Psoas muscle (tissue), 8 donors: ENCODE measurements at places on chromosomes 3 and 15. TPM values are rescaled to one million over a fixed set of nuclear protein-coding genes. Genes with fewer than 3 reads are reported as not detected.

GRCh38 chr3:4898454-4899313, 80.6 kb upstream of the BHLHE40 start:
- no peak for DNase-seq

Gene FGD5
- 3.8 TPM for polyA plus RNA-seq

DNA sequence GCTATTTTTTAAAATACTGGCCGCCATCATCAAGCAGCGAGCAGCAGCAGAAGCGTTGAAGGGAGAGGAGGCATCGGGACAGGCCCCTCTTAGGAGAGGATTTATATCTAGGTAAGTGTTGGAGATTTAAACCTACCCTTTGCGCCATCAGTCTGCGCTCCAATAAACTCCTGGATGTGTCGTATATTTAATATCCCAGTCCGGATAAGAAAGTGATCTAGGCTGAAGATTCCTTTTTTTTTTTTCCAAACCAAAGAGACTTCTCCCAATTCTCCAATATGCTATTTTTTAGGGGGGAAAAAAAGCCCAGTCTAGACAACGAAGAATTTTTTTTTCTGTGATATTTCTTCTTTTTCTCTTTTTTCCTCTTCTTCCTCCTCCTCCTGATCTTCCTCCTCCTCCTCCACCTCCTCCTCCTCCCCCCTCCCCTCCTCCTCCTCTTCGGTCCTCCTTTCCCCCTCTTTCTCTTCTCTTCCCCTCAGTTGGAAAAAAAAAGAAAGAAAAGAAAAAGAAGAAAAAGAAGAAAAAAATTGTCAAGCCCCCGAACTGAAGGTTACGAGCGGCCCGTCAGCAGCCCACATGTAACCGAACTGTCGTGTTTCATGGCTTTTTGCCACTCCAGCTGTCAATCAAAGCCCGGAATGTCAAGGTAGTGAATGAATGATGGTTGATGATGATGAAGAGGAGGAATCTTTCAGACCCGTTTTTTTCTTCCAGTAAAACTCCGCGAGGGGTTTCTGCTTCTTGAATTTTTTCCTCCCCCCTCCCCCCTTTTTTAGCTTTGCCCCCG, 835 bp downstream of the MEIS2 start:
- peak; percentile 48 for DNase-seq

DNA sequence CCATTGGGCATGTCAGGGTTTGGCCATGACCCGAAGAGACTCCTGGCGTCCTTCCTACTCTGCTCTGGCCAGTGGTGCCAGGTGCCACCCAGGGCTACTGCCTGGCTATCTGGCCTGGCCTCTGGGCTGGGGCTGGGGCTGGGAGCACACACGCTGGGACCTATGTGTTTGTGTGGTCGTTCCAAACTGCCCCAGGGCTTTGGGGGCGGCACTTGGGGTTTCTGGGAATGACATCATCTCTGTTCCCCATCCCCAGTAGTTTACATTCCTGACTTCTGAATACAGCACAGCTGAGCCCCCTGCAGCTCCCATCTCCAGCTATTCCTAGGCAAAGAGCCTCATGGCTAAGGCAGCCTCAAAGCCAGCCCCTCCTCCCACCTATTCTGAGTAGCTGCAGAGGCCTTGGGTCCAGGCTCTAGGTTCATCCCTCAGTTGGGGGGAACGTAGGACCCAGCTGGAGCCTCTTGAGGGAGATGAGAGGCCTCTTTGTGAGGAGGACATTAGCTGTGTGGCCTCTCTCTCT, 24.3 kb downstream of the PLEKHO2 start:
- DNase-seq: no peak

GRCh38 chr15:39156166-39156565, 424.7 kb upstream of the THBS1 start:
- DNase-seq: no peak

Gene TTLL13
- 0.05 TPM for polyA plus RNA-seq

Gene SKOR1
- polyA plus RNA-seq: 0.07 TPM

Gene PPARG
- 5.1 TPM for polyA plus RNA-seq

DNA sequence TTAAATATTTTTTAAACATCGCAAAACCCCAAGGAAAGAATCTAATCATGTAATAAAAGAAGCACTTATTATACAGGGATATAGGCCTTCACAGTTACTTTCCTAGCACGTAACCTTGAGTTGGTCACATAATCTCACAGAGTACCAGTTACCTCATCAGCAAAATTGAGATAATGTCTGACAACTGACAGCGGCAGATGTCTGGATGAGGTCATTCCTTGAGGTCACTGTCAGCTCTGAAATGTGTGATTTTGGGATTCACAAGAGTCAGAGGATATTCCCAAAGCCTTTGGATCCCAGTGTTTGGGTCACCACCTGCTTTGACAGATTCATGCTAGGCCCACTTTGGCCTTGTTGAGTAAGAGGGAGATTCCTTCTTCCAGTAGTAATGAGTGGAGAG, 151.4 kb upstream of the SEMA6D start:
- DNase-seq: no peak

DNA sequence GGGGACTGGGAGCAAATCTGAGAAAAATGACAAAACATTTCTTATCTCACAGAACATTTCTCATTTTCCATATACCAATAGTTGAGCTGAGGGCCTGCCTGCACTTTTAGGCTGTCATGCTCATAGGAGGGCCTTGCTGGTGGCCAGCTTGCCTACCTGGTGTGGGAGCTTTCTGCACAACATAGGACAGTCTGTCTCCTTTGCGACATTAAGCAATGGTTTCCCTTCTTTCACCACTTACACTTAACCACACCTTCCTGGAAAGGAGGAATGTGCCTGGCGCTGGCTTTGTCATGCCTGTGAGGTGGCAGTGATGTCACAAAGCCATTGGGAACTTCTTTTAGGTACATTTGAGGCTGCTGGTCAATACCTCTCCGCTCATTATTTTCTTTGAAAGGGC, 5.7 kb downstream of the SNAPC5 start:
- DNase-seq: no peak

Gene SLC22A13
- polyA plus RNA-seq: 0.12 TPM

- DNase-seq: no peak
These were observed 9.5 kb upstream of the NR2F2 start for GRCh38 chr15:96320703-96321638.

GRCh38 chr3:62577153-62577552, 203.8 kb upstream of the FEZF2 start:
- no peak for DNase-seq
